ENCODE measurements at places on chromosomes 3 and 15.
A peak's percentile ranks its signal among the peaks of the same experiment; 100 is the strongest.

DNA sequence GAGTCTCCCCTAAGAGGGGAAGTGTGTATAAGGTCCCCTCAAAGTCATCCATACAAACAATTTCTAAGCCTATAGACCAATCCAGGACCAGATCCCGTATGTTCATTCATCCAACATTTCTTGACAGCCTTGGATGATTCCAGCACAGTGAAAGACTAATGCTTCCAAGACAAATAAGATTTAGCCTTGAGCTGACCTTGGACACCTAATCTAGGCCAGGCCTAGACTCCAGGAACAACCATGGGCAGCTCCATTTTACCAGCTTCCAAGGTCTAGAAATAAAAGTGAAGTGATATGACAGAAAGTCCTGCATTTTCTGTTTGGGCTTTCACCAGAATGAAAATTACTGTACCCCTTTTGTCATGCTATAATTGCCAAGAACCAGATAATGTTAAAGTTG lies 67.9 kb upstream of the BCL6 start:
- H3K4me3 ChIP-seq, result no peak overlapping the region
- no peak overlapping the region for H3K27ac ChIP-seq
- no peak for DNase-seq
- H3K36me3 ChIP-seq, result no peaks in the 10 kb centered on the region

GRCh38 chr15:92839696-92840095 lies 60.4 kb upstream of the CHD2 start:
- DNase-seq, result no peak
- H3K36me3 ChIP-seq, result no peaks in the 10 kb centered on the region
- no peak overlapping the region for H3K4me3 ChIP-seq
- H3K4me1 ChIP-seq, result peaks cover 3% of the 10 kb centered on the region

- H3K36me3 ChIP-seq, result no peaks in the 10 kb centered on the region
- no peak overlapping the region for H3K27ac ChIP-seq
- DNase-seq, result no peak
- H3K4me1 ChIP-seq, result no peaks in the 10 kb centered on the region
- H3K4me3 ChIP-seq, result no peak overlapping the region
- no peaks in the 10 kb centered on the region for H3K27me3 ChIP-seq
Observed at GRCh38 chr15:61106889-61107288, 122.2 kb downstream of the RORA start.

GRCh38 chr3:107806021-107806420 lies 283.3 kb downstream of the BBX start:
- H3K36me3 ChIP-seq, result peaks cover 77% of the 10 kb centered on the region
- H3K27ac ChIP-seq, result no peak overlapping the region
- H3K4me1 ChIP-seq, result no peaks in the 10 kb centered on the region
- H3K27me3 ChIP-seq, result no peaks in the 10 kb centered on the region

DNA sequence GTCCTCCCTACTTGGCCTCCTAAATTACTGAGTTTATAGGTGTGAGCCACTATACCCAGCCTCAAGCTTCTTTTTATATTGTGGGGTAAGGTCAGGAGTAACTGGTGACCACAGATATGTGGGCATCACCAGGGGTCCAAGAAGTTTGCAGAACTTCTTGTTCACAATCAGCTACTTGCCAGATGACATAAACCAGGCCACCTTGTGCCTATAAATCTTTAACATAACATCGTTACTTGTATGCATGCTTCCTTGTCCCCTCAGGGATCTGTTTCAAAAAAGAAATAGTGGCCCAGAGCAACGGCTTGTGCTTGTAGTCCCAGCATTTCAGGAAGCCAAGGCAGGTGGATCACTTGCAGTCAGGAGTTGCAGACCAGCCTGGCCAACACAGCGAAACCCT lies 115.1 kb upstream of the FAM174B start:
- H3K27ac ChIP-seq, result no peak overlapping the region
- no peaks in the 10 kb centered on the region for H3K36me3 ChIP-seq
- H3K4me1 ChIP-seq, result no peaks in the 10 kb centered on the region
- H3K27me3 ChIP-seq, result no peaks in the 10 kb centered on the region

- H3K4me3 ChIP-seq, result no peak overlapping the region
- no peaks in the 10 kb centered on the region for H3K27me3 ChIP-seq
- H3K36me3 ChIP-seq, result no peaks in the 10 kb centered on the region
- H3K4me1 ChIP-seq, result peaks cover 17% of the 10 kb centered on the region
Observed at GRCh38 chr3:193842029-193842798, 249.2 kb downstream of the OPA1 start.

GRCh38 chr3:64728994-64729393 lies 41.2 kb upstream of the ADAMTS9 start:
- no peak overlapping the region for H3K27ac ChIP-seq
- H3K4me1 ChIP-seq, result no peaks in the 10 kb centered on the region
- no peak overlapping the region for H3K4me3 ChIP-seq
- H3K36me3 ChIP-seq, result no peaks in the 10 kb centered on the region

- no peaks in the 10 kb centered on the region for H3K4me1 ChIP-seq
- H3K27ac ChIP-seq, result no peak overlapping the region
Observed at GRCh38 chr3:42739401-42740158, 33.5 kb downstream of the CCDC13 start.

DNA sequence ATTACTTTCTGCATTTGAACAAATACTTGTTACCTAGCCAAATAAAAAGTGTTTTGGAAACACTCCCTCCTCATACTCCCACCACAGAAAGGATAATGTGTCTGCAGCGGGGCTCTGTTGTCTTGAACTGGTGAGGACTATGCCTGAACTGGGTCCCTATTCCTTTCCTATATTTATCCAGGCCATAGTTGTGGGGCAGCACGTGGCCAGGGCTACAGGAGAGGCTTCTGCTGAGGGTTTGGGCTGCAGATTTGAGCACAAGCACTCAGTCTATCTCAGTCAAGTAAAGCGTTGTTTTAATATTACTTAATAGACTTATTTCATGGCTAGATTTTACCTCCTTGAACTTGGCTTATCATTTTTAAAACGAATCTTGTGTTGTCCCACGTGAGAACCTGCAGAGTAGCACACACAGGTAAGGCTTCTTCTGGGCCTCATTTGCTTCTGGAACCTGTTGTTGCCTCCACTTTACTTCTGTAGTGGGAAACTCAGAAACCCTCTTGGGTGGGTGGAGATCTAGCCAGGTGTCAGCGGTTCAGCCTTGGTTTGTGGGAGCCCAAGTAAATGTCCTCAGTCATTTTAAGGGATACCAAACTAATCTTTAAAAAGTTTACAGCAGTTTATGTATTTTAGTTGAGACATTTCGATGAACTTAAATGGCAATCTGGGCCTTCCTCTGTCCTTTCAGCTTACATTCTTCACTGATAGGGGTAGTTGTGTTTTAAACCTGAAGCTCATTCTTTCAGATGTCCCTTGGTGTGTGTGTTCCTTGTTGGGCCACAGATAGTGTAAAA lies 51.1 kb downstream of the TRIM71 start:
- no peaks in the 10 kb centered on the region for H3K36me3 ChIP-seq
- no peak for DNase-seq
- no peaks in the 10 kb centered on the region for H3K27me3 ChIP-seq

DNA sequence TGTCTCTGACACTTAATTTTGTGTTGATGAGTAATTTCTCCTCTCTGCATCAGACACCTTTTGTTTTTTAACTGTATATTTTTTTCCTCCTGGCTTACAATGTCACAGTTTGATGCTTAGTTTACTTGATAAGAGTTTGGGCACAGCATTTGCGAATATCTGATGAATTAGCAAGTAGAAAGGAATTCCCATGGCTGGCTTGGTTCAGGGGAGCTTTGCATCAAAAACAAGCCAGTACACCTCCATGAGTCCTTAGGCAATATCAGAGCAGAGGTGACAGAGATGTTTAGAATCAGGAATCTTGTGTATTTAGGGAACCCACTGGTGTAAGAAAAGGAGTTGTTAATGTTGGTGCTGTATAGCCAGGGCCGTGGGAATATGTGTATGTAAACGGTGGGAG lies 9.3 kb downstream of the ARHGEF26 start:
- no peak overlapping the region for H3K4me3 ChIP-seq
- H3K27ac ChIP-seq, result no peak overlapping the region
- H3K27me3 ChIP-seq, result no peaks in the 10 kb centered on the region

DNA sequence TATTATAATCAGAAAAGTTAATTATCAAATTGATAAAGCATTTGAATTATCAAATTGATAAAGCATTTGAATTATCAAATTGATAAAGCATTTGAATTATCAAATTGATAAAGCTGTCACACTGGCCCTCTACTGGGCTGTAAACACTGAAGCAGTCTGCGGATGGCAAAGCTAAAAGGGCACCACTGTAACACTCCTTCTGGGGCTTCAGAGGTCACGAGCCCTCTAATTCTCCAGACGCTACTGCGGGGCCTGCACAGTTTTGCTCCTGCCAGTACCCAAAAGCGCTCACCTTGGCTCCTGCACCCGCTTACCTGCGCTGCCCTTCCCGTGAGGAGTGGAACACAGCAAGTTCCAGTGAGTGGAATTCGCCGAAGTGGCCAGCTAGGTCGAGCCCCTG lies 409.0 kb upstream of the KCNMB2 start:
- no peak overlapping the region for H3K4me3 ChIP-seq
- no peaks in the 10 kb centered on the region for H3K27me3 ChIP-seq
- H3K27ac ChIP-seq, result no peak overlapping the region
- DNase-seq, result no peak

DNA sequence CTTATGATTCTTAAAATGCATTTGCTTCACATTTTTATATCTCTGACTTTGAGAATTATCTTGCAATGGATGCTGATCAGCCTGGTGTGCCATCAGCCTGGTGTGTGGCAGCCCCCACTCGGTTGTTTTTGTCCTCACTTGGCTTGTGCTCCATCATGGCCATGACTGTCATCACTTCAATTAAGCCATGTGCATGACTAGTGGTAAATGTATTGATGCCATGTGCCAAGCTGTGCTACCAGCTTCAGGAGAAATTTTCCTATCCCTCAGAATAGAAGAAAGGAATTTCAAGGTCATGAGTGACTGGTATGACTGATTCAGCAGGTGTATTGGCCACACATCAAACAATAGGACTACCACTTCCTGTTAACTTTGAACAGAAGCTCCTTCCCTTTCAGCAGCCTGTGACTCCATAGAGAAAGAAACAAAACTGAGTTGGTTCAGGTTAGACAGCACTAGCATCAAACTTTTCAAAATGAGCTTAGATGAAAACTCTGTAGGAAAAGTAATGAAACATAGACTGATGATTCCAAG lies 251.7 kb downstream of the GRM7 start:
- no peaks in the 10 kb centered on the region for H3K4me1 ChIP-seq
- H3K36me3 ChIP-seq, result no peaks in the 10 kb centered on the region
- no peak for DNase-seq
- no peaks in the 10 kb centered on the region for H3K27me3 ChIP-seq
- no peak overlapping the region for H3K4me3 ChIP-seq
- H3K27ac ChIP-seq, result no peak overlapping the region

DNA sequence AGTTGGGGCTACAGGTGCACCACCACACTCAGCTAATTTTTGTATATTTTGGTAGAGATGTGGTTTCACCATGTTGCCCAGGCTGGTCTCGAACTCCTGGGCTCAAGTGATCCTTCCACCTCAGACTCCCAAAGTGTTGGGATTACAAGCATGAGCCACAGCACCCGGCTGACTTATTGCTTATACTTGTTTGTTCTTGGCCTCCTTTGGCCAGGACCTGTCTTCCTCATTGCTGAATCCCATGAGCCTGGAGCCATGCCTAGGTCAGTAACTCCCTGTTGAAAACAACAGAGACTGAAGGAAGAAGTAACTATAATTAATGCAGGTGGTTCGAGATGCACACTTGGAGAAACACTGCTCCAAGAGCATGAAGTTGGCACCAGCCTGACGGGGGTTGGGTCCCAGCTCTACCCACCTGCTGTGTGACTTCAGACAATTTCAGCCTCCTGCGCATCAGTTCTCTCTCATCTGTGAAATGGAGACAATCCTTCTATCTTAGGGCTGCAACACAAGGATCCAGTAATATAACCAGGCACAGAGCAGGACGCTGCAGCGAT lies 38.9 kb downstream of the CPN2 start:
- H3K36me3 ChIP-seq, result no peaks in the 10 kb centered on the region
- peaks cover 50% of the 10 kb centered on the region for H3K4me1 ChIP-seq
- H3K27me3 ChIP-seq, result peaks cover 16% of the 10 kb centered on the region
- DNase-seq, result no peak

- H3K4me3 ChIP-seq, result no peak overlapping the region
- no peaks in the 10 kb centered on the region for H3K27me3 ChIP-seq
- DNase-seq, result peak; percentile 94
Observed at GRCh38 chr15:42457445-42458442, 33.2 kb downstream of the ZNF106 start.

DNA sequence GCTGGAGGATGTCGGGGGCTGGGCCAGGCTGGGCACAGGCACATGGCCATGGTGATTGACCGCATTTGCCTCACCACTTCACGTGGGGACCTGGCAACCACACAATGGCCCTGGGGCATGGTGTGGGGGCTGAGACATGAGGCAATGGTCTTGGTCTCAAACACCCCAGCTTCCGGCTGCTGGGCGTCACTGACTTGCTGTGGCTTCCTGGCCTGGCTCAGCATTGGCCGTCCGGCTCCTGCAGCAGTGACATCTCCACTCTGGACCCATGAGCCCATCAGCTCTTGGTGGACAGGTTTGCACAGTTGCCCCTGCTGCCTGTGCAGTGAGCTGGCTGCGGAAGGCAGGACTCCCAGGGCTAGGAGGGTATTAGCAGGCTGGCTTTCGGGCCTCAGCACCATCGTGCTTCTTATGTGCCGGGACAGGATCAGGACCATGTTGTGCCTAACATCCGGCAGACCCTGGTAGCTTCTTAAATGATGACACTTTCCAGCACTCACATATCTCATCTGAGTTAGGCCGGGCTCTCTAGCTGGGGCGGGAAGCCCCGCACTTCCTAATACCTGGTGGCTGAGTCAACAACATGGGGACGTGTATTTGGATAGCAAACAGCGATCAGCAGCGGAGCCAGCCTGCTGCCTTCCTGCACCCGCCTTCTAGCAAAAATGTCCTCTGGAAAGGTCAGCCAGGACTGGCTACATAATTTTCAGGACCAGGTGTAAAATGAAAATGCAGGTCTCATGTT lies 34.1 kb downstream of the ZNF710 start:
- H3K27me3 ChIP-seq, result no peaks in the 10 kb centered on the region
- peak overlapping the region; percentile 93 for H3K27ac ChIP-seq
- H3K4me1 ChIP-seq, result peaks cover 66% of the 10 kb centered on the region

- no peaks in the 10 kb centered on the region for H3K36me3 ChIP-seq
- DNase-seq, result no peak
- H3K4me1 ChIP-seq, result no peaks in the 10 kb centered on the region
- H3K27me3 ChIP-seq, result no peaks in the 10 kb centered on the region
- H3K27ac ChIP-seq, result no peak overlapping the region
Observed at GRCh38 chr15:45734260-45734711, 99.5 kb downstream of the SQOR start.

- no peak for DNase-seq
- H3K27ac ChIP-seq, result no peak overlapping the region
- H3K36me3 ChIP-seq, result peaks cover 100% of the 10 kb centered on the region
- no peak overlapping the region for H3K4me3 ChIP-seq
- no peaks in the 10 kb centered on the region for H3K4me1 ChIP-seq
Observed at GRCh38 chr3:9675736-9676290, 26.5 kb downstream of the MTMR14 start.

GRCh38 chr3:185733980-185734724 lies 90.7 kb downstream of the IGF2BP2 start:
- peak; percentile 59 for DNase-seq
- no peaks in the 10 kb centered on the region for H3K36me3 ChIP-seq
- H3K4me1 ChIP-seq, result peaks cover 3% of the 10 kb centered on the region
- H3K4me3 ChIP-seq, result no peak overlapping the region

- H3K36me3 ChIP-seq, result no peaks in the 10 kb centered on the region
- no peak overlapping the region for H3K4me3 ChIP-seq
- H3K27ac ChIP-seq, result peak overlapping the region; percentile 51
- no peaks in the 10 kb centered on the region for H3K27me3 ChIP-seq
- peak; percentile 77 for DNase-seq
- H3K4me1 ChIP-seq, result peaks cover 7% of the 10 kb centered on the region
Observed at GRCh38 chr3:73600293-73600938, 24.3 kb downstream of the PDZRN3 start.
